BJ (cell line): ENCODE measurements at places on chromosomes 12 and 14. TPM values are rescaled to one million over a fixed set of nuclear protein-coding genes. Genes with fewer than 3 reads are reported as not detected.

- no peak for DNase-seq
These were observed 45.9 kb downstream of the TSPAN9 start for GRCh38 chr12:3122841-3123678.

KRT75 gene
- not detected in 2 replicates for polyA plus RNA-seq

- no peak for DNase-seq
These were observed 630.0 kb upstream of the TBX3 start for GRCh38 chr12:115313929-115314328.

GRCh38 chr14:60863249-60863648, 117.6 kb downstream of the TRMT5 start:
- no peak for DNase-seq

GRCh38 chr14:77862154-77862786, 62.4 kb downstream of the ADCK1 start:
- no peak for DNase-seq

- no peak for DNase-seq
These were observed 83.5 kb downstream of the MAP1LC3B2 start for GRCh38 chr12:116642683-116643082.

OTX2 gene
- not detected in 2 replicates for polyA plus RNA-seq

DNA sequence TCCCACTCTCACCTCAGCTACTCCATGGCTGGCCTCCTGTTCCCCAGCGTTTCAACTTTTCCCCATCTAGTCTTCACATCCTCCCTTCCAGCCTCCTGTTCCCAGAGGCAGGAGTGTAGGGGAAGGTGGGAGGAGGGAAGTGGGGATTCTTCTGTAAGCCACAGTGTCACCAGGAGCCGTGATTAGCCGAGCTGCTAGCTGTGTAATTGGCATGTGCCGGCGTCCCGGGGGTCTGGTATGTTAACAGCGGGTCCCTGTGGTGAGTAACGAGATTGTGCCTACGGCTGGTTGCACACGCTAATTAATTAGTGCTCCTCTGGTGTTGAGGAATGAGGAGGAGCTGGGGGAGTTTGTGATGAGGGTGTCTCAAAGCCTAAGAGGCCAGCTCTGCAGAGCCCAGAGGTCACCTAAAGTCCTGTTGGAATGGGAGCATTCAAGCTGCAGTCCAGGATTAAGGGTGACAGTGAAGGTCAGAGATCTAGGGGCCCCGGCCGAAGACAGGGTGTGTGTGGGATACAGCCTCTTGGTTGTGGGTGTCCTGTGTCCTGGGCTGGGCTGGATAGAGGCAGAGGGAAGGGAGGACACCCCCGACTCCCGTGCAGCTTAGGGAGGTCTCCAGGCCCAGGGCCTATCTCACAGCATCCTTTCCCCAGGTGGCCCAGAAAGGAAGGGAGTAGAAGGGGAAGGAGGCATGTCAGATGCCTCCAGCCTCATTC, 10.0 kb upstream of the CALCOCO1 start:
- DNase-seq: no peak

- no peak for DNase-seq
These were observed 1.4 kb downstream of the MEG3 start for GRCh38 chr14:100827101-100828021.

GRCh38 chr12:9149372-9149771, 33.7 kb upstream of the A2M start:
- DNase-seq: no peak

DNA sequence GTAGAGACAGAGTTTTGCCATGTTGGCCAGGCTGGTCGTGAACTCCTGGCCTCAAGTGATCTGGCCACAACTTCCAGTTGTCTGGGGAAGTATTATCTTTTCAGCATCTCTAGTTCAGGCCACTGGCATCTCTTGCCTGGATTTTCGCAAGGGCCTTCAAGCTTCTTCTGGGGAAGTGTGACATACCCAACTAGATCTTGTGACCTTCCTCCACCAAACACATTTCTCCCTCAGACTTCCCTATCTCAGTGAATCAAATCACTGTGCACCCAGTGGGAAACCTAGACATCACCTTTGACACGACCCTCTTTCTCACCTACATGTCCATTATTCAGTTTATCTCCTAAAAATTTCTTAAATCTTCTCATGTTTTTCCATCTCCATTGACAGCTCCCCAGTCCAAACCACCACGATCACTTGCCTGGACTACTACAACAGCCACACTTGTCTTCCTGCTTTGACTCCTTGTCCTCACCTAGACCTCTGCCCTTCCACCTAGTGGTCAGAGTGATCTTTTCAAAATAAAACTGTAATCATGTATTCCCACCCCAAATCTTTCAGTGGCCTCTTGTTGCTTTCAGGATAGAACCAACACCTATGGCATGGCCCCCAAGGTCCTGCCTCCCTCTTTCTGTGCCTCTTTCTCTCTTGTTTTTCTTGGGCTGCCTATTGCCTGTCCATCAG, 3.3 kb downstream of the EEF1AKMT3 start:
- no peak for DNase-seq

GRCh38 chr12:56766535-56766934, 3.4 kb downstream of the HSD17B6 start:
- DNase-seq: no peak

DNA sequence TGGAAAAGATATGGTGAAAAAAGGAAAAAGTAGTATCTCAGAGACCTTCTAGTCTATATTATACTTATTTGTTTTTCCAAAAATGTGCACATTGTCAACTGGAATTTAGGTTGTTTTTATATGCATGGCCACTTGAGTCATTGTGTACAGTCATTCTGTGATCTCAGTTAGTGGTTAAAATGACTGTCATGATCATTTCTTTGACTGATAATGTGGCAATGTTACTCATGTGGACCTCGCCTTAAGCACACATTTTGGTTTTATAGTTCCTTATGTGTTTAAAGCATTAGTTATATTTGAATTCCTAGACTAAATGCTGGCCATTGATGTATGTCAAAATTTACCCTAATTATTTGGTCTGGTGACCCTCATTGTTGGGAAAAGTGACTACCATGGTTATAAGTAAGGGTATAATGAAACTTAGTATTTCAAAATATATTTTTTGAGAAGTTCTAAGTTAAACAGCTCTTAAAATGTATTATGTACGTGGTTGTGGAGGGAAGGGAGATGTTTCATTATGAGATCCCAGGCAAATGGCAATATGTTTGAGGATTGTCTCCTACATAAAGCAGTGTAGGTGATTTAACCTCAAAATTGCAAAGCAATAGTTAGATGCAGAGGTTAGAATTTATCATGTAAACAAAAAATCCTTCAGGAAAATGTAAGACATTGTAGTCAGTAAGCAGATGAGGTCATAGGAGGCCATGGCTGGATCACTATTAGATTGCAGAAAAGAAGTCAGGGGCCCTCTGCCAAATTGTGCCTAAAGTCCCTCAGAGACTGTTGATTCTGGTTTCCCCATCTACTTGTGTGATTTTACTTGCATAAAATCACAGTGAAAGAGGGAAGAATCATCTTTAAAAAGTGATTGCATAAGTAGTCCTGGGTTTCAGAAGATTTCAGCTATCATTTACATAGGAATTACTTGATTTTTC, 17.5 kb downstream of the PNMA1 start:
- DNase-seq: peak; percentile 52

DNA sequence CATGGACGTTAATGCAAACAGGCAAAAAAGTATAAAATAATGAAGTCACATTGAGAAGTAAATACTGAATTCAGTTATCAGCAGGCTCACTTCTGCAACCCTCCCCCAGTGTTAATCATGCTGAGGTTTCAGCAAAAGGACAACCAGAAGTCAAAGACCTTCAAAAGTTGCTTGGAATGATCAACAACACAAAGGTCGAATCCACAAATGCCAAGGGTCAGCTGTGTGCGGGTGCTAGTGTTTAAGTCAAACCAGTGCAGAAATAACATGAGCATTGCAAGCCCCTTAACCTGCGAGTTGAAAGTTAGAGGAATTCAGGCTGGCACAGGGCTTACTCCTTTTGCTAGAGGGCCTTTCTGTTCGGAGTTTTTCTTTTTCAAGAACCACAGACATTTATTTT, 436.7 kb upstream of the SEL1L start:
- DNase-seq: no peak

GSC gene
- polyA plus RNA-seq: not detected in 2 replicates
